Activated B cell treated with CpG ODN at 0.5 μM for 24 hours (primary cell): ENCODE measurements at places on chromosomes 2 and 18.

- DNase-seq = no peak
Observed at GRCh38 chr18:76502551-76502950, 7.5 kb upstream of the ZNF516 start.

DNA sequence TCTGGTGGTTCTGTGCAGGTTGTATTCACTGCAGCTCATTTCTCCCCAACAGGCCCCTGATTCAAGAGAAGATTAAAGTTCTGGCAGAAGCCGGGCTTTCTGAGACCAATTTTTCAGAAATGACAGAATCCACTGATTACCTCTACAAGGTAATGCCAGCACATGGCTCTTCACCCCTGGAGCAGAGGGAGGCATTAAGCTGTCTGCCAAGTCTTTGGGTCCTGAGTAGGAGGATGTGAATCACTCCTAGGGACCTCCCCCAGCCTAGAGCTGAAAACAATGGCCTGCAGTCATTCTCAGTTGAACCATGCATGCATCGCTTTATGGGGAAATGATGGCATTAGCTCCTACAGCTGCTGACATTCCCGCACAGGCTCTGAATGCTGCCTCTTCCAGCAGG, 20.5 kb upstream of the RPL37A start:
- no peak for DNase-seq

- DNase-seq = no peak
Observed at GRCh38 chr18:12352188-12352587, 24.8 kb downstream of the AFG3L2 start.

GRCh38 chr2:101432411-101433181, 42.3 kb downstream of the RFX8 start:
- DNase-seq = no peak

GRCh38 chr2:174615871-174616436, 18.4 kb upstream of the WIPF1 start:
- no peak for DNase-seq

DNA sequence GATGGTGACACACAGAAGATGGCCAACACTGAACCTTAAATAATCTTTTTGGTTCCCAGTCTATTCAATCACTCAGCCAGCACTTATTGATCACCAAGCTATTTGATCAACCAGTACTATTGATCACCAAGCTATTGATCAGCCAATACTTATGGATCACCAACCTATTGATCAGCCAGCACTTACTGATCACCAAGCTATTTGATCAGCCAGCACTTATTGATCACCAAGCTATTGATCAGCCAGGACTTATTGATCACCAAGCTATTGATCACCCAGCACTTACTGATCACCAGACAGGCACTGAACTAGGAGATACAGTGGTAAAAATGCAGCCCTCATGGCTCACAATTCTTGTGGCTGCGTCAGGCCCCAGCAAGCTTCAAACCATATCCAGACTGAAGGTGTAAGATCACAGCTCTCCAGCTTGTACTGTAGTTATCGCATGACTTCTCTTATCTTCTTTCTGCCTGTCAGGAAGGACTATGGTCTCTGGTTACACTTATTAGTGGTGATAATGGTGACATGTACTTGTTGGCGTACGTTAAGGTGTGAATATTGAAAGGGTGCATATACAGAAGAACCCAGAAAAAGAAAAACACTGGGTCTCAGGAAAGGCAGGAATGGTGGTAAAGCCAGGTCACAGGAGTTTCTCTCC, 18.4 kb upstream of the B3GNT2 start:
- no peak for DNase-seq

- DNase-seq = no peak
Observed at GRCh38 chr2:168130346-168130745, 117.0 kb downstream of the STK39 start.

GRCh38 chr2:69843993-69844392, 14.5 kb downstream of the GMCL1 start:
- no peak for DNase-seq

- no peak for DNase-seq
Observed at GRCh38 chr2:217142649-217143266, 282.9 kb upstream of the TNP1 start.

DNA sequence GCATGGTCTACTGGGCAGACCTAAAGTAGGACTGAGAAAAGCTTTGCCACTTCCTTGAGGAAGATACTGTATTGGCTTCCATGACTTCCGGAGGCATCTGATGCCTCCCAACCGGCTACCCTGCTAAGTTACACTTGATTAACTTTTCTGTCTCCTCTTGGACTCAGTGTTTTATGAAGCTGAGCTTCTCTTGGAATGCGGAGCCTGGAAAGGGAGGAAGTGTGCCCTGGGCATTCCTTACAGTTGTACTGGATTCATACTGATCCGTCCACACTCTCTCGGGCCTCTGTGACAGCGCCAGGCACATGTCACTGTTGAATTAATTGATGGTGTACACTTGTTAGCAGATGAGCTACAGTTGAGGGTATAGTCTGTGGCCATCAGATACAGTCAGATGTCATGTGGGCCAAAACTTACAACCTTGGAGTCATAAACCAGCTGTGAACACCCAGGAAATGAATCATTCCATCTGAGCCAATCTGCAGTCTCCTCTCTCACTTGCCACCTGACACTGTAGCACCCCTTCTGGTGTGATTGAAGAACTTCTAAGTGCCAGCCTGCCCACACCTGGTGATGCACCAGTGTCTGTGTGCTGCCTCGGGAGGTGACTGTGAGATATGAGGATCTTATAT, 122.5 kb downstream of the FHOD3 start:
- DNase-seq = no peak

- DNase-seq = no peak
Observed at GRCh38 chr2:200929334-200930249, 33.9 kb downstream of the ORC2 start.

- DNase-seq = no peak
Observed at GRCh38 chr2:152508446-152508845, 173.5 kb downstream of the FMNL2 start.

DNA sequence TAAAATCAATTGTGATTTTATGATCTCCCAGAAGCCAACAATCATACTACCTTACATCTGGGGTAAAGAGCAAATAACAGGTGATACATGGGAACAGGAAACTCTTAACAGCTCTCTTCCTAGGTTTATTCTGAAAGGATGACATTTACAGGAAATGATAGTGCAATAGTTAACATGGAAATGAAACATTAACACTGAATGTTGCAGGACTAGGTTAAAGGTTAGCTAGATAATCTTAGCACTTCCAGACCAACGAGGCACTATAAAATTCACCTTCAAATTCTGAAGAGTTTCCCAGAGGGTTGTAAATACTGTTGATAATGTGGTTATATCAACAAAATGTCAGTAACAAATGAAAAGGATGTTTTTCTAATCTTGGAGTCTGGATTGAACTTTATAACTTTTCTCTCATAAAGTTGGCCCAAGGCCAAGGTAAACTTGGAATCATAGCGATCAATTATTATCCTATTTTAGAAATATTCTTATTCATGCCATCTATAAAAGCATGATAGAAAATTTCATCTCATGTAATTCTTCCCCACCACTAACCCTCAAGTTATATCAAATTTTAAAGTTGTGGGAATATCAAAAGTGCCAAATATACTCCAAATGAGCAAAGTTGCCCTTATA, 32.9 kb upstream of the GCG start:
- no peak for DNase-seq

DNA sequence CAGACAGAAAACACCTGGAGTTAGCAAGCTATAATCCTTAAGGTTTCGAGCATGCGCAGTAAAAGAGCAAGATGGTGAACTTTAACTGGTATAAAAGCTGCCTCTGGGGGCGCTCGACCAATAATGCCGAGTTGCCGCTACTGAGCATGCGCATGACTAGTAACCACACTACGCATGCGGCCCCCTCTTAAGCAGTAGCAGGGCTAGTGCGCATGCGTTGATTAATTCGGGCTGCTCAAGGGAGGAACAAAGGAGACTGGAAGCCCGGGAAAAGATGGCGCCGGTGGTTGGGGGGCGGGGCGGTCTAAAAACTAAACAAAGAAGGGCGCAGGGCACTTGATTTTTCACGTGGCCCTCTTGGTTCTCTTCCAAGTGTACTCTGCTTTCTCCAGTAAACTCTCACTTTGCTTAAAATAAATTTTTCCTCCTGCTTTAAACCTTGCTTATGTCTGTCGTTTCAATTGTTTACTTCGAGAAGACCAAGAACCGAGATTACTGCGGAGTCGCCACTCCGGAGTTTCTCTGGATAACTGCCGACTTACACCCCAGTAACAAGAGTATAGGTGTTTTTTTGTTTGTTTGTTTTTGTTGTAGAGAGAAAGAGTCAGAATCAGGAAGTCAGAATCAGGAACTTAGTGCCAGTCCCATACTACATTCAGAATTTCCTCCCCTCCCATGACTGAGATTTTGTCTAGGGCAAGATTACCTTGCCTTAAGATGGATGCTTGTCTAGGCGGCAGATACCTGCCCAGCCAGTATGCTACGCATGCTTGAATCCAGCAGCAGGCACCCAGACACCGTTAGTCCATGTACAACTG, 5.8 kb downstream of the XRCC5 start:
- DNase-seq = peak; percentile 85

DNA sequence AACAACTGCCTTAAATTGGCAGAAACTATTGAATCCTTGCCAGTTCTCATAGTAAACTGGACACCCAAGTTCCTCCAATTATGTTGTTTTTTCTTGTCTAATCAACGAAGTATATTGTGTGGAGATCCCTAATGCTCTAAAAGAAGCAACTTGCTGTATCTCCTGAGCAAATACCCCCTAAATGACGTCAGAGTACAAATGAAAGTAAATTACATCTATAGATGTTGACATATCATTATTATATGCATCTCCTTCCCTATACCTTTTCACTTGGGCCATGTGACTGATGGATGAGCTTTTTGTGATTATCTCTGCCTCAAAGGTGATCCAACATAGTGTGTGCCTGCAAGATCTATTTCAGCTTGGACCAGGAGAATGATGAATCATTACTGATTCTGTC, 159.4 kb downstream of the CCDC148 start:
- no peak for DNase-seq

DNA sequence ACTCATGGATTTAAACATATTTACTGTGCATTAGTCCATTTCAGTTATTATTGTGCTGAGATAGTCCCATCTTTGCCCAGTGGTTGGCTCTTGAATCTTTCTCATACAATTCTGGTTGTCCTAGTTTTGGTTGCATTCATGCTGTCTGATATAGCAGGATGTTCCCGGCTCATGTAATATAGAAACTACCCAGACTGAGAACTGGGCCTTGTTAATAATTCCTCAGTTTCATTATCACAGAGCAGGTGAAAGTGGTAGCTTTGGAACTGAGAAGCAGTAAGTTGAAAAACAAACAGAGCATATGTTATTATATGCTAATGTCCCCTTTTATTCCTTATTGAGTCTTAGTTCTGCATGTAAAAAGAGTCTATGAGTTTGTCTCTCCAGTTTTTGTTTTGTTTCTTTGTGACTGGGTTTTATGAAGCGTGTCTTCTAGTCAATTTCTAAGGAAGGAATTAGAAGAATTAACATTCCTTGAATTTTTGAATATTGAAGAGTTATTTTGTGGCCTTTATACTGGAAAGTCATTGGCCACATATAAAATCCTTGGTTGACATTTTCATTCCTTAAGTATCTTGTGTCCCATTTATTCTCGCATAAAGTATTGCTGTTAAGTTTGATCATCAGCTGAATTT, 43.3 kb downstream of the EIF5B start:
- no peak for DNase-seq

DNA sequence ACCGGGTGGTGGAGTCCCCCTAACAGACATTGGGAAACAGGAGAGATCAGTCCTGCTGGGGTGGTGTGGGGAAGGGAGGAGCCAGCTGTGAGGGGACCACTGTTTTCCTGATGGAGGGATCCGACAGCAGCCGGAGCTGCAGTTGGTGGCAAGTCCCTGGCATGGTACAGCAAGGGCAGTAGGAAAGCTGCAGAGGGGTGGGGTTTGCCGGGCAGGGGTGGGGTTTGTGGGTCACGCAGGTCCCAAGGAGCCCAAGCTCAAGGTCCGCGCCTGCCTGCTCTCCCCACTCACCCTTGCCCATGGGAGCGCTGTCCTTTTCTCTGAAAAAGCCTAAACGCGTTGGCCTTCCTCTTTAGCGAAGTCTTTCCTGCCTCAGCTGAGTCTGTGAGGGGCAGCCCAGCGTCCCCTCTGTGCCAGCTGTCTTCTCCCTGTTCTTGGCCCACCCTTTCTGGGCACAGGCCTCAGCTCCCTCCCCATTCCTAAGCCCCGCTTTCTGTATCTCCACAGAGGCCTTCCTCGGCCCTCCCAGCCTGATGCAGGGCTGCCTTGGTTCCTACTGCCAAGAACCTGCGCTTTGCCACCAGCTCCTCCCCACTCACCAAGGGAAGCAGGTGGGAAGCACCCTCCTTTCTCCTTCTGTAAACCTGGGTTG, 29.3 kb upstream of the INHBB start:
- no peak for DNase-seq

- no peak for DNase-seq
Observed at GRCh38 chr18:76351961-76352581, 143.0 kb downstream of the ZNF516 start.

DNA sequence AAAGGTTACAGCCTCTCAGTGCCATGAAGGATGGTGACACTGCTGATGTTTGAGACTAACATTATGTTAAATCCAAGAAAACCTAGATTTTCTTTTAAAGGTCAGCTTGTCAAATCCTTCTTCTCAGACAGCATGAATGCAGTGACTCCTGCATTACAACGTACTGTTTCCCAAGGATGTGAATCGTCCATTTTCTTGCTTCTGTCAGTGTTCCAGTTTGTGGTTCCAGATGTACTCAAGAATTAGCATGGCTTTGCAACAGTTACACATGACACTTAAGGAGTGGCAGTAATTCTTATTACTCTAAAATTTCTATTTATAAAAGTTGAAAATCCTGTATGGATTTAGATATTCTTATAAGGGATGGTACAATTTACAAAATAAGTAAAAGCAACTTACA, 1.5 kb upstream of the TTC39C start:
- DNase-seq = no peak

- no peak for DNase-seq
Observed at GRCh38 chr2:111689174-111689573, 194.8 kb downstream of the ANAPC1 start.

- no peak for DNase-seq
Observed at GRCh38 chr2:16135913-16136310, 195.6 kb downstream of the MYCN start.

GRCh38 chr2:132691556-132691955, 21.6 kb upstream of the LYPD1 start:
- no peak for DNase-seq

DNA sequence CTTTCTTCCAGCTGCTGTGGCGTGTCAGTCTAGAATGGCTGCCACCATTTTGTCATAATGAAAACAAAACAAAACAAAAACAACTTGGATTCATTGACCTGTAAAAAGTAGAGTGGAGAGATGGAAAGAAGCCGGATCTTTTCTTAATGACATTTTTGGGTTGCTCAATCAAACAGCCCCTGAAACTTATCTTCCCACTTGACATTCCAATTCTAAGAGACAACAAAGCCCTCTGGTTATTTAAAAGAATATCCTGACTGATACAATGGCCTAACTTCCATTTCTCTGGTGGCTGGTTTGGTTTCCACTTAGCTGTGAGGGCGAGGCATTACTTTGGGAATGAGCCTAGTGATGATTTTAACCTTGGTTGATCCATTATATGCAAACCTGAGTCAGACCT, 123.7 kb downstream of the AQP4 start:
- DNase-seq = no peak
